Mucosa of gallbladder (tissue), 1 donor: ENCODE measurements at places on chromosomes 13 and 19.
A peak's percentile ranks its signal among the peaks of the same experiment; 100 is the strongest.

GRCh38 chr13:93086329-93086728, 140.3 kb upstream of the GPC6 start:
- DNase-seq = no peak

GRCh38 chr19:49148044-49148682, 7.0 kb downstream of the HRC start:
- DNase-seq = no peak

DNA sequence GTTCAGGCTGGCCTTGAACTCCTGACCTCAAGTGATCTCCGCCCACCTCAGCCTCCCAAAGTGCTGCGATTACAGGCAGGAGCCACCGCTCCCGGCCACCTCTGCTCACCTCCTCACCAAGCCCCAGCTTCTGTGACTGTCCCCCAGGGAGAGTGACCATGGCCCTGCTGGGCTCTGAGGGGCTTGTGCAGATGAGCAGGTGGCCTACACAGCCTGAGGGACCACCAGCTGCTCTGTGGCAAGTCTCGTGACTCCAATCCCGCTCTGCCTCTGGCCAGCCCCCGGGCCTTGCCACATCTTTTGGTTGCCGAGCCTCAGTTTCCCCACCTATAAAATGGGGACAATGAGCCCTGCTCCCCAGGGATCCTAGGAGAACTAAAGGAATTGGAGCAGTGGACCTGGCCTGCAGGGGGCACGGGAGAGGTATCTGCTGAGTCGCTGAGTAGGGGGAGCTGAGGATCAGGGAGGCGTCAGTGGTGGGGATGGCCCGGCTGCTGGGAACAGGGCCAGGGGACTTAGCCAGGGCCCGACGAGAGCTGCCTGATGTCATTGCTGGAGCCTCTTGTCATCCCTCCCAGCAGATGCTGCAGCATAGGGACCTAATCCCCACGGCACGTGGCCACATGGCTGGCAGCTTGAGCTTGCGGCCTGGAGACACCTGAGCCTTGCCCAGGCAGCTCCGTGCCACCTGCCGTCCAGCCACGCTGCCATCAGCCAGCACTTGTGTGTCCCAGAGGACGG, 74.7 kb downstream of the GADD45B start:
- no peak for DNase-seq

GRCh38 chr13:65744836-65745235, 1485.3 kb downstream of the PCDH9 start:
- no peak for DNase-seq

DNA sequence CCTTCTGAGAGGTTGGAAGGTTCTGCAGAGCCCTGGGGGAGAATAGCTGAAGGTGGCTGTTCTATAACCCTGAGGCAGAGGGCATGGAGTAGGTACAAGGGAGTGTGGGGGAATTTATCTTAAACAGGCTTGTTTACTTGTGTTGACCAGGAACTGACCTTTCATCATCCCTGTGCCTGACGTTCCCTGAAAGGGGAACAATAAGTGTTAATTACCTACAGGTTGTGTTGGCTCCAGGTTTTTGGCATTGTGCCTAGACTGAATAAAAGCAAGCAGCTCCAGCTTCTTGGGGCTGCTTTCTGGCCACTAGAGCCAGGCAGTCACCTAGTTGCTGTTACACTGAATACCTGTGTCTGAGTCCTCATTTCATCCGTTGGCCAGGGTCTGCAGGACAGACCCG, 60.0 kb downstream of the ZNF627 start:
- no peak for DNase-seq

DNA sequence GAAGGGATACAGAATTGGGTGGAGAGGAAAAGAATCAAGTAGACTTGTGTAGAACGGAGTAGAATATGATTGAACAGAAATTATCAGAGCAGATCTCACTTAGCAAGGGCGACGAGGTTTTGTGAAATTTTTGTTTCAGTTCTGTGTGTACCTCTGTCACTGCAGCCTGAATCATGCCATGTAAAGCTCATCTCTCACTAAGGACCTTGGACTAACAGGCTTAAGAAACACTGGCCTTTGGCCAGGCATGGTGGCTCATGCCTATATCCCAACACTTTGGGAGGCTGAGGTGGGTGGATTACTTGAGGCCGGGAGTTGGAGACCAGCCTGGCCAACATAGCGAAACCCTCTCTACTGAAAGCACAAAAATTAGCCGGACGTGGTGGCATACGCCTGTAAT, 62.6 kb downstream of the MYH14 start:
- DNase-seq = peak; percentile 40

DNA sequence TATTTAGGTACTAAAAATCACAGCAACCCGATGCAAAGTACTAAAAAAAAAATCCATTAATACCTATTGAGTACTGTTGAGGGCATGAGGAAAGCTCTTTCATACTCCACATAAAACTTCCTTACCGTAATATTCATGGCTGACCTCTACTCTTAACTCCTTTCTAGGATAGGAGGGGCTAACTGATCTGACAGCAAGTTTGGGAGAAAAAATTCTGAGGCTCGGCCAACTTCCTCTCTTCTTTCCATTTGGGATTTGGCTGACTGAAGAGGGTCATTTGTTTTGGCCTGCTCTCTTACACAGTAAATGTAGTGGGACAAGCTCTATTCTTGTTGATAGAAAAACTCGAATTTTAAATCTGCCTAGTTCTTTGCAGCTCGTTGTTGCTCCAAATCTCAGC, 9.4 kb upstream of the USPL1 start:
- DNase-seq = no peak

GRCh38 chr19:11274533-11275086, 12.3 kb upstream of the DOCK6 start:
- no peak for DNase-seq

GRCh38 chr13:85254641-85255040, 544.6 kb downstream of the SLITRK6 start:
- DNase-seq = no peak
